ENCODE measurements at places on chromosomes 3 and 15.
A peak's percentile ranks its signal among the peaks of the same experiment; 100 is the strongest.

- DNase-seq = no peak
Measured at GRCh38 chr3:73623346-73623745, 1.4 kb downstream of the PDZRN3 start.

DNA sequence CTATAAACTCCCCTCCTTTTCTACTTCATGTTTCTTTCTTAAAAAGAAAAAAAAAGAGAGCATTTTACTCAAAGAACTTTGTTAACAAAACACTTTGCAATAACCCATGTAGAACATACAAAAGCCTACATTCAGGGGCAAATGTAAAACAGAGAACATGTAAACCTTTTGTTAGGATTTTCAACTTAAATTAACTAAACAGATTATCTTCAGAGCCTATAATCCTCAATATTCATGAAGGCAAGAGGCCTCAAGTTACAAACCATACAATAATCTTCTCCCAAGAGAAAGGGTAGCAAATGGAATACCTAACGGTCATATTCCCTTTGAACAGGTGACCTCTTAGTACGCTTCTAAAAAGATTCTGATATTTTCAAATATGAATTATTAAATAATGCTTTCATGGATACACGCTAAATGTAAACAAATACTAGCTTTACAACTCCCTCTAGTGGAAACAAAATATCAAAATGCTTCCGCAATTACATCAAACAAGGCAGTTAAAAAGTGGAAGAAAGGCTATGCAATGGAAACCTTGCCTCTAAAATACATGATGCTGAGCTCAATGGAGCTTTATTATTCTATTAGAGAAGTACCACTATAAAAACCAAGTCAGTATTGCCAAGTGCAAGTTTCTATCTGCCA lies 9.9 kb downstream of the CEP152 start:
- DNase-seq = no peak

DNA sequence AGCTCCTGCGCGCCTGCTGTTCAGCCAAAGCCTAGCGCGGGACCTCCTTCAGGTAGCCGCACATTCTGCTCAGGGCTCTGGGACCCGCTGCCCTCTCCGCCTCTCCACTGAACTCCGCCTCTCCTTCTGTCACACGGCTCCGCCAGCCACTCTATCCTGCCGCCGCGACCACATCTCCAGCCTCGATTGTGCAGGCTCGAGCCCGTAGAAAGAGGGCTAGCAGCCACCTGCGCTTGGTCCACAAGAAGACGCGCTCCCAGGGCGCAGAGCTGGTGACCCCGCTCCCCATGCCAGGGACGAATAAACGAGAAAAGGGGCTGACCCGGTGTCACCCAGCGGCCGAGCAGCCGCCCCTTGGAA lies 1.1 kb upstream of the VIPR1 start:
- DNase-seq = no peak

GRCh38 chr3:3633761-3634160 lies 165.5 kb upstream of the LRRN1 start:
- no peak for DNase-seq

GRCh38 chr15:81959196-81959595 lies 86.6 kb downstream of the MEX3B start:
- DNase-seq = no peak

- DNase-seq = no peak
Measured at GRCh38 chr3:73070675-73071575, 9.5 kb downstream of the EBLN2 start.

- DNase-seq = no peak
Measured at GRCh38 chr3:48464713-48465221, 18.2 kb downstream of the ATRIP start.

GRCh38 chr15:51692154-51692553 lies 10.9 kb downstream of the SCG3 start:
- no peak for DNase-seq

GRCh38 chr3:134163096-134163495 lies 87.6 kb downstream of the RYK start:
- no peak for DNase-seq

DNA sequence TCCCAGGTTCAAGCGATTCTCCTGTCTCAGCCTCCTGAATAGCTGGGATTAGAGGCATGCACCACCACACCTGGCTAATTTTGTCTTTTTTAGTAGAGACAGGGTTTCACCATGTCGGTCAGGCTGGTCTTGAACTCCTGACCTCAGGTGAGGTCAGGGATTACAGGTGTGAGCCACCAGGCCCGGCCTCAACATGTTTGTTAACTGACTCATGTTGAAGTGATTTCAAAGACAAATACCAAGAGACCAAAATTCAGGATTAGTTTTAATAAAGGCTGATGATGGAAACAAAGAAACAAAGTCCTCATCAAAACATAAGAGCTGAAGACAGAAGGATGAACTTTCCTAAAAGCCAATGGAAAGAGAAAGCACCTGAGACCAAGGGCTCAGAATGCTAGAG lies 36.5 kb downstream of the SLC12A6 start:
- DNase-seq = no peak

DNA sequence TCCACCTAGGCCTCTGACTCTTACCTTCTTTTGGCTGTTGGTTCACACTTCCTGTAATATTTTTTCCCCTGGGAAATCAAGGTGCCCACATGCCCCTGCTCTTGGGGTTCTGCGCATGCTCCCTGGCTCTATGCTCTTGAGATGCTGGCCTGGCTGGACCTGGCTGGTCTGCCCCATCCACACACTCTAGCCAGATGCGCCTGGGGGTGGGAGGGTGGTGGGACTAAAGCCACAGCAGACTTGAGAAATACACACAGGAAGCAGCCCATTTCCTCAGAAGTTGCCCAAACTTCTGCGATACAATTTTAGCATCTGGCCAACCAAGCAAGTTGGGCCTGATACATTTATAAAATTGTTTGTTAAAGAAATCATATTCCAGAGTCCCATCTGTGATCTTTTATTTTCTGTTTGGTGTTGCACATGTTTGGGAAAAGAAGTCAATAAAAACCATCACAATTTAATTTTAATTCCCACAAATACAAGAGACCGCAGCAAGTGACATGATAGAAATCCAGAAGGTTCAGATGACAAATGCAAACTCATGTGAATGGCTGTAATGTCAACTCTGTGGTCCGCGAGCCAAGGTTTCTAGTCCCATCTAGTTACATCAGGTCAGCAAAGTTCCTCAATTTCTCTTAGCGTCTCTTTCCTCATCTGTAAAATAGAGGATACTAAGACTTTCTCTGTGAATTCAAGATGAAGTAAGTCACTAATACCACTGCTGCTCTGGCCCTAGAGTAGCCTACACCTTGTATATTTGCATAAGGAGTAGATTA lies 55.9 kb upstream of the MEF2A start:
- no peak for DNase-seq

GRCh38 chr3:10300087-10300486 lies 7.3 kb upstream of the GHRL start:
- no peak for DNase-seq

GRCh38 chr15:71713191-71713809 lies 97.1 kb upstream of the NR2E3 start:
- no peak for DNase-seq

DNA sequence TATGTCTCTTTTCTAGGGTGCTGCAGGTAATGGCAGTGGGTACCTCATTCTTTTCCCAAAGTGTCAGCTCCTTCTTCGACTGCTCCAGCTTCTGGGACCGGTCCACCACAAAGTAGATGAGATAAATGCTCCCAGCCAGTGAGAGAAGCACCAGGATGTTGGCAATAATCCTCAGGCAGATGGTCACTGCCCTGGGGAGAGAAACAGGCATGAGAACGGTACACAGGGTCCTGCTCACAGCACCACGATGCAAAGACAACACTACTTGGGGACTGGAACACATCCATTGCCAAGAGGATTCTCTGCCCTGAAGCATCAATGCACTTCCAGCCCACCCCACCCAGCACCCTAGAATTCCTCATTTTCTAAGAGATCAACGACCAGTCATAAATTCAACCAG lies 22.4 kb downstream of the TMC3 start:
- no peak for DNase-seq

- DNase-seq = no peak
Measured at GRCh38 chr3:194875581-194876402, 190.1 kb downstream of the FAM43A start.

GRCh38 chr3:180808823-180809575 lies 103.5 kb upstream of the FXR1 start:
- no peak for DNase-seq

GRCh38 chr3:169278092-169278491 lies 385.4 kb downstream of the MECOM start:
- DNase-seq = no peak

GRCh38 chr3:159144891-159145290 lies 343.0 kb downstream of the MFSD1 start:
- no peak for DNase-seq

GRCh38 chr15:38589502-38589901 lies 24.9 kb upstream of the RASGRP1 start:
- no peak for DNase-seq

DNA sequence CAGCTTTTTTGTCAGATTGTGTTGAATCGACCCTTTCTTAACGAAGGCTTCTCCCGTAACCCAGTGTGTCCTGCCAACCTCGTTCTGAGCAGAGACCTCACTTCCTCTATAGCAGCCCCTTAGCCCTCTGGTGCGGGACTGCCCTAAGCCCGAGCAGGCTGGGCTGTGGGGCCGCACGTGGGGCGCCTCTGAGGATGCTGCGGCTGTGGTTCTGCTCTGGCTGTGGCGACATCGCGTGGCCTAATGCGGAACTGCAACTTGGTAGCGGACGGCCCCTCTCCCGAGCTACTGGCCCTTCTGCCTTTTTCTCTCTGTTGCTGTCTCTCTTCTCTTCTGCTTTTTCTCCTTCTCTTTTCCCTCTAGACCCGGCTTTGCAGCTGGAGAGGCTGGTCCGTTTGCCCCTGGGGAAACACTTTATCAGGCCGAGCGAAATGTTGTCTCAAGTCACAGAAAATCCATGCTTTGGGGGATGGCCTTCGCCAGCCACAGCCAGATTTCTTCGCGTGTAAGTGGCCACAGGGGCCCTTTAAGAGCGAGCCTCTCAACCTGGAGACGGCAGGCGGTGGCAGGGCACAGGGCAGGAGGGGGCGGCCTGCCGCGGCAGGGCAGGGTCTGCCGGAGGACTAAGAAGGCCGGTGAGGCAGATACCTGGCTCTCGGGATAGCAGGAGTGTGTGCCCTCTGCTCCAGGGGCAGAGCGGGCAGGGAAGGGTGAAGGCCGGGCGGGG lies 19.4 kb upstream of the KIF23 start:
- DNase-seq = peak; percentile 85

DNA sequence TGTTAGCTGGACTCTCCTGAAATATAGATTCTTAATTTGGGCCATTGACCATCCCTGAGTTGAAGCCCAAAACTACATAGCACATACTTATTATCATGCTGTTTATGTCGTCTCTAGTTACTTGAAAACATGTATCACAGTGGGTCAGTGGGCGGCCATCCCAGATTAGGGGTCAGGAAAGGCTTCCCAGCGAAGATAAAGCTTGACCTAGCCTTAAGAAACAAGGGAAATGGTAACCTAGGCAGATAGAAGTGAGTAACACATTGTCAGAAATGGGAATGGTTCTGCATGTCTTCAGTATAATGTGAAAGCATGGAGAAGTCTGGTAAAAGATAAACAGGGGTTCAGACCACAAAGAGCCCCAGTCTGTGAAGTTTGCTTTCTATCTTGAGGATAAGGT lies 124.7 kb downstream of the C3orf70 start:
- DNase-seq = no peak

GRCh38 chr3:12961007-12961696 lies 112.1 kb downstream of the IQSEC1 start:
- no peak for DNase-seq

DNA sequence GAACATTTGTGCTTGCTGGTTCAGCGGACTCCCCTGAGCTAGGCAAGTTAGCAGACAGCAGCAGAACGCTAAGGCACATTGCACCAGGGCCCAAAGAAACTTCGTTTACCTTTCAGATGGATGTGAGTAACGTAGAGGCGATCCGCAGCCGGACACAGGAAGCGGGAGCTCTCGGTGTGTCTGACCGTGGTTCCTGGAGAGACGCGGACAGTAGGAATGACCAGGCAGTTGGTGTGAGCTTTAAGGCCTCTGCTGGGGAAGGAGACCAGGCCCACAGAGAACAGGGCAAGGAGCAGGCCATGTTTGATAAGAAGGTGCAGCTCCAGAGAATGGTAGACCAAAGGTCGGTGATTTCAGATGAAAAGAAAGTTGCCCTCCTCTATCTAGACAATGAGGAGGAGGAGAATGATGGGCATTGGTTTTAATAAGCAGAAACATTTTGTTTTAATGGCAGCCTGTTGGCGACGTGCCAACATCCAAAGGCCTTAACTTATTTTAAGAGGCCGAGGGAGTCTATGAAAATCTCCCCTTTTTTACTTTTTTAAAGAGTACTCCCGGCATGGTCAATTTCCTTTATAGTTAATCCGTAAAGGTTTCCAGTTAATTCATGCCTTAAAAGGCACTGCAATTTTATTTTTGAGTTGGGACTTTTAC lies 27.9 kb downstream of the SYNM start:
- DNase-seq = no peak

DNA sequence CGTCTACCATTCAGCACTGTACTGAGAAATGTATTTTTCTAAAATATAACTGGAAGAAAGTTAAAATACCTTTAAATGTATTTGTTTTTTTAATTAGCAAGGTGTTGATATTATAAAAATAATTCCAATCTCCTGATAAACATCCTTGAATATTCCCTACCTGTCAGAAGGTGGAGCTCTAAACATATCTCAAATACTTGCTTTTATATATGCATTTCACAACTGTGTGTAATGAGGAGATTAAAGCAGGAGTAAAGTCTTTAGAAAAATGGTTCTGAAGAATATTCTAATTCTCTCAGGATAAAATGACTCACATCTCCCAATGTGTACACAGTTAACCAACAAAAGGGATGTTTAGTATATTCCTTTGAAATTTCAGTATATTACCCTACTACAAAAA lies 422.7 kb downstream of the PLCL2 start:
- no peak for DNase-seq

DNA sequence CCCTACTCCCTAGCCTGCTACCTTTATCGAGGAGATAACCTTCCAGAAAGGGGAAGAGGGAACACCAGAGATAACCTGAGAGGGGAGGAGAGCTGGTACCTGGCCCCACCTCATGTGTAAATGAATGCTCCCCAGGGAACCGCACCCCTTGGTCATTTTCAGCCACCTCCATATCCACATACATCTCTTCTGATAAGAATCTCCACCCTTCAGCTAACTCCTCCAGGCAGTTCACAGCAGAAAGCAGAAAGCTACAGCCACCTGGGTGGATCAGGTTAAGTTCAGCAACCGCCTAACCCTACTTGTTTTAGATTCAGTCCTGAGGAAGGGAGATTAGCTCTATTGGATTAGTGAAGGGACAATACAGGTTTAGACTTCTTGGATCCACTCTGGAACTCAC lies 38.0 kb upstream of the TIMP4 start:
- no peak for DNase-seq

- no peak for DNase-seq
Measured at GRCh38 chr15:90205886-90206285, 4.8 kb downstream of the SEMA4B start.

GRCh38 chr3:194632809-194633348 lies 340 bp downstream of the TMEM44 start:
- no peak for DNase-seq

- no peak for DNase-seq
Measured at GRCh38 chr3:109831403-109831802, 494.1 kb upstream of the DPPA4 start.

DNA sequence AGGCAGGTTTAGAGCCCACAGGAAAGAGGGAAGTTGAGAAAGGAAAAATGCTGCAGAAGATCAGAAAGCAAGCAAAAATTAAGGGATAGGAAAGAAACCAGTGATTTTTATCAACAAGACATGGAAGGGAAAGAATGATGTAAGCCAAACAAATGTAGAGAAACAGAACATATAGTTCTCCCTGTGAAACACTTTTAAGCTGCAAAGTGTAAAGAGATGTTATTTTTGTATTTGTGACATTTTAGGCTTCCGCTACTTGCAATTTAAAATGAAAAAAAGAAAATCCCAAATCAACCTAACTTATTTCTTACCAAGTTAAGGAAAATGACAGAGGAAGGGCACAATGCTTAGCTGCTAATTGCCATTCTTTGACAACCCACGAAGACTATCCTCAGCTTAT lies 111.6 kb downstream of the PDCD6IP start:
- no peak for DNase-seq
